ENCODE measurements at places on chromosomes 6 and 20.

DNA sequence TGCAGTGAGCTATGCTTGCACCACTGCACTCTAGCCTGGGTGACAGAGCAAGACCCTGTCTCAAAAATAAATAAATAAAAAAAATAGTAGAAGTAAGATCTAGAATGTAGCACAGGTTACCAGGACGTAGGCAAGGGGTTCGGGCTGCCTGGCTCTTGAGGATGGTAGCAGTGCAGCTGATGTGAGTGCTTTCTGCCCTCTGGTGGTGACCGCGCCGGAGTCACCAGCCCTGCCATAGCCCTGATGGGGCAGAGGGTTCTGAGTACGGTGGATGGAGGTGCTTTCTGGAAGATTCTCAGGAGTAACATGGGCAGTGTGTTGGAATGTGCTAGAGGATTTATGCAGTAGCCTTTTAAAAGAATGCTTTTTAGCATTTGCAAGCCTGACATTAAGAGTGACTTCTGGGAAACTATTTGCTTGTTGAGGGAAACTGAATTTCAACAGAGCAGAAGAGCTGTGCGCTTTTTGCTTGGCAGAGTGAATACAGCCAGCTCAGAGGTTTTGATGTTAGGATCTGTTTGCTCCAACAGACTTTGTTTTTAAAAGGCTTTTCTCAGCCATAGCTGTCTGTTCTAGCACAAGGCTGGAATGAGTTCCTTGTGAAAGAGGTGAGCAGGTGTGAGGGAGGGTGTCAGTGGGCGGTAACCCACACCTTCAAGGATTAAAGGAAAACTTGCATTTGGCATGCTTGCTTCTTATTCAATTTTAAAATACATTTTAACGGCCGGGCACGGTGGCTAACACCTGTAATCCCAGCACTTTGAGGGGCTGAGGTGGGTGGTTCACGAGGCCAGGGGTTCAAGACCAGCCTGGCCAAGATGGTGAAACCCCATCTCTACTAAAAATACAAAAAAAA, 65.9 kb downstream of the PTPN1 start:
- peak; percentile 10 for DNase-seq

- DNase-seq, result no peak
Measured at GRCh38 chr6:63941747-63942470, 306.3 kb downstream of the PHF3 start.

DNA sequence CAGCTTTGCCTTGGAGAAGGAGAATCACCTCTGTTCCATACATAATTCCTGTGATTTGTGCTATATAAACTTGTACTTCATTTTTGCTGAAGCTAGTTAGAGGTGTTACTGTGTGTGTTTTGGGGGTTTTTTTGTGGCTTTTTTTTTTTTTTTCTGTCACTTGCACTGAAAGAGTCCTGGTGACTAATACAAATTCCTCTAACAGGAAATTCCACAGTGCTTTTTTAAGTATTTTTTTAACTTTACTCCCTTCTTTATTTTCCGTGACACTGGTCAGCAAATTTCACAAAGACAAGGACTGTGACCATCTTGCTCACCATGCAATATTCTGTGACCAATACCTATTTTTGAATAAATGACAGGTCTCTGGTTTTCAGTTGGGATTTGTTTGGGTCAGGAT, 110.5 kb downstream of the ISM1 start:
- no peak for DNase-seq

DNA sequence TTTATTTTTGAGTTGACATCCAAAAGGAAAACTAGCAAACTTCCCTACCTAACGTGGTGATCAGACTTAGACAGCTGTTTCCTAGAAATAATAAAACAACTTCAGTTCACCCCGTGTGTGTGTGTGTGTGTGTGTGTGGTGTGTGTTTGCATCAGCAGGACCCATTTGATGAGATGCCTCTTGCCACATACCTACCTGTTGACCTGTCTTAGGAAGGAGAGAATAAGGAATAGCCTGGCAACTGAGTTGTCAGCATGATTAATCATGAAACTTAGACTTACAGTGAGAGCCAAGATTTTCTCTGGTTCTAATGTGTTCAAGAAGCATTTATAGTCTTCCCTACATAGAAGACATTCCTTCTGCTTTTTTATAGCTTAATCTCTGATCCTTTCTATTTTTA, 16.1 kb upstream of the PBOV1 start:
- no peak for DNase-seq

DNA sequence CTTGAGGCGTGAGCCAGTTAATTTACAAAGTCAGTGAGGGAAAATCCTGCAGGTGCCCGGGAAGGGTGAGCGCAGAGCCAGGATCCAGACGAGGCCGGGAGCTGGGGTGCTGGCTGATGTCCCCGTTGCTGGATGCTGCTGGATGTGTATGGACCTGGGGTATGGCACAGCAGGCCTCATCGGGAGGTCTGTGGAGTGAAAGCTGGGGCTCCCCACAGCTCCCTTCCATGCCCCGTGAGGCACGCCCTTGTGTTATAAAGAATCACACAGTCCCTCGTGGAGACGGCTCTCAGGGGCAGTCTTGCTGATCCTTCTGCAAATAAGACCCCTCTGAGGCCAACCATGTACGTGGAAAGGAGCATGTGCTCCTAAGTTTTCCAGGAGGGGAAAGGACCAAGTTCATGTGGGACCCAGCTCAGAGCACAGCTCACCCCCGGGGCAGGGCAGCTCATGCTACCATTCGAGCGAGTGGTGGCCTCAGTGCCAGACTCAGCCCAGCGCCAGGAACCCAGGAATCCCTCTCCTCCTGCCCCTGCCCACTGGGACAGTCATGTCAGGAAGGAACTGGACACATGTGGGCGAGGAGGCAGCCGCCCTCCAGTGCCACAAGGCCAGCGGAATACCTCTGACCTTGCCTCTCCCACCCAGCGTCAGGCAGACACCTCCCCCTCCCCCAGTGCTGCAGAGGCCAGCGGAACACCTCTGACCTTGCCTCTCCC, 97.5 kb downstream of the CDH4 start:
- DNase-seq, result no peak

DNA sequence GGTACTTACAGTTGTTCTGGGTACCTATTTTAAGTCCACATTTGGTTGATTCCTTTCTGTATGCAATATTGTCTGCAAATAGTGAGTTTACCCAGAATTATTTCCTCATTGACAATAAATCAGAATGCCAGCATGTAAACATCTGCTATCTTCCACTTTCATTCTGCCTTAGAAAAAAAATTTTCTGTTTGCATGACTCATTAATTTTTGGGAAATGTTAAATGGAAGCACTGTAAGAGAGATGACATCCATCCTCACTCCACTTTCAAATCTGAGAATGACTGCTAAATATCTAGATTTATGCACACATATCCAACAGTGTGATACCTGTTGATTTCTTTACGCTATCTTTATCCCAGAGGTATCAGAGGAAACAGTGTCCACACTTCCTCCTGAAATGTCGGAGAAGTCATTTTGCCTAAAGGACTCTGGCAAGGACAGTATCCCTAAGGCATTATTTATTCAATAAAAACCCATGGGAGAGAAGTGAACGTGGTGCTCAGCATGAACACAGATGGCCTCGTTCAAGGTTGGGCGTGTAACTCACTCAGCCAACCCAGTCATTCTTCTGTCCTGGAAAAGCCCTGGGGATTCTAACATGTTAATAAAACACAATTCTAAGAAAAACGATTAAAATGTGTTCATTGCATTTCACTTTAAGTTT, 780.9 kb downstream of the QKI start:
- peak; percentile 8 for DNase-seq

- peak; percentile 20 for DNase-seq
Measured at GRCh38 chr6:110055387-110055735, 77.2 kb downstream of the GPR6 start.

GRCh38 chr6:43221046-43221972, 8.0 kb downstream of the DNPH1 start:
- peak; percentile 18 for DNase-seq

DNA sequence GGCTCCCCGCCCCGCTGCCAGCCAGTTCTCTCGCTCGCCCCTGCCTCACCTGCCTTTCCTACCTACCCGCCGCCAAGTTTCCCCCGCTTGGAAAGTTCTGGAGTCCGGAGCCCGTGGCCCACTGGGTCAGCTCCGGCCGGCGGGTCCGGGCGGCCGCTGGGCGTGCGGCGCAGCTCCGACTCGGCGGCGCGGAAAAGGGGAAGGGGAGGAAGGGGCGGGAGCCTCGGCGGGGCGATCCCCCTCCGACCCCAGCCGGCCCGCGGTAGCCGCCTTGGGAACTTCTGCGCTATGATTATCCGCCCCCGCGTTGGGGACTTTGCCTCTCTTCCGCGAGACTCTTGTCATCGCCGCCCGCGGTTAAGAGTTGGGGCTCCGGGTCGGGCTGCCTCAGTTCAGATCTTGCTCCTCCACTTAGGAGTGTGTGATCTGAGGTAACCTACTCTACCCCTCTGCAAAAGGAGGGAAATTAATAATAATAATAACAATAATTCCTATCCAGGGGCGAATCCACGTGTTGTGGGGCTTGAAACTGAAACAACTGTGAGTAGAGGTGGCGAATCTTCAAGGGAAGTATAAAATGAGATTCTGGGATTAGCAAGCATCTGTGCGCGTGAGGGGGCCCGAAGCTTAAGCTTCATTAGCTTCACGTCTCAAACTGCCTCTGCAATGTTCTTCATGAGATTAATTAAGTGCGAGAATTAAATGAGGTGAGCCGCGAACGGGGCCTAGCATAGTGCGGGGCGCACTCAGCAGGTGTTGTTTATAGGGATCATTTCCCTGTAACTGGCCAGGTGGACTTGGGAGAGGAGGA, 30.8 kb downstream of the SF3B5 start:
- DNase-seq, result no peak

DNA sequence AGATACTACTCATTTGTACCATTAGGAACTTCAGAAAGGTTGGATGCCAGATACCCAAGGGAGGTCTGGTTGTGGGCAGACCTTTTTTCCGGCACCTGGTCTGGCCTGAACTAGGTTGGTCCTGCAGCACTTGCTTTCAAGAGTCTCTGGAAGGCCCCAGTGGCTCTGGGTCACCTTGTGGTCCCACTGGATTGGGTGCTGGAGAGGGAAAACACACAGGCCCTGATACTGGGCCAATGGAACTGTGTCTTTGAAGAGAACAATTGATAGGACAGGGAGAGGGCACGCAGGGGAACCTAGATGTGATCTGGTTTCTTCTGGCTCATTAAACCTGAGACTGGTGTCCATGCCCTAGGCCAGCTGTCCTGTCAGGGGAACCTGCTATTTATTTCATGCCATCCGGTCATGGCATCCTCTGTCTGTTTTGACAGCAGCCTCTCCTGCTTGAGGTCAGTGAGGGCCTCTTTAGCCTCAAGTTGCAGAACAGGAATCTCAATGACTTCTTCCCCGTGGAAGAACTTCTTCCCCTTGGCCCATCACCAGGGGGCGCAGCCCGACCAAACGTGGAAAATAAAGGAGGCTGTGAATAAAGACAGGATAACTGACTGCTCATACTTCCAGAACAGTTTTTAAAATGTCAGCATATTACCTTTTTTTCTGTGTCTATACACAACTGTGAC, 25.0 kb downstream of the TAF8 start:
- peak; percentile 37 for DNase-seq

- DNase-seq, result no peak
Measured at GRCh38 chr20:58017231-58017969, 211.1 kb downstream of the ANKRD60 start.

- DNase-seq, result no peak
Measured at GRCh38 chr6:149877659-149878058, 13.5 kb upstream of the LRP11 start.

DNA sequence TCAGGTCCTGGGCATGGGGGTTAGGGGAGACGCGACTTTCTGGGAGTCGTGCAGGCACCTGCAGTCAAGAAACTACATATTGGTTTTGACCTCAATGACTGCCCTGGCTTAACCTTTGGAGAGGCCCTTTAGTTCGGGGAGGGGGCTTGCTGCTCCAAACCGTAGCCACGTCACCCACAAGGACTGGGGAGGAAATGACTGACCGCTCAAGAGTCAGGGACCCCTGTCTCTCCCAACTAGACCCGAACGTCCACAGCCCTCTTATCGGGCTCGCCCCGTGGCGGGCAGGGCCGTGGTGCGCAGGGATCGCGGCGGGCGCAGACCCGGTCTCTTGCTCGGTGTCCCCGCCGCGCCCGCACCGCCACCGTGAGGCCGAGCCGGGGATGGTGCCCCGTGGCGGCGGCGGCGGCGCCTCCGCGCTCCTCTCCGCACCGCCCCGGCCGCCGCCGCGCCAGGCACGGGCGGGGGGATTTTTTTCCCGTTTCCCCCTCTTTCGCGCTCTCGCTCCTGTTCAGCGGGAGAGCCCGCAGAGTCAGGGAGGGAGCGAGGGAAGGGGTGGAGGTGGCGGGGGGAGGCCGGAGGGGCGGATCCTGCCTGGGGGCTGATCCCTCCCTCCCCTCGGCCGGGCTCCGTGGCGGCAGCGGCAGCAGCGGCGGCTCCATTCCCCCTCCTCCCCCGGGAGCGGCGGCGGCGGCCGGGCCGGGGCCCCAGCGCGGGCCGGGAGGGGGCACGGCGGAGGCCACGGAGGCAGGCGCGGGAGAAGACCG, at the start of gene BRPF3:
BRPF3 (plus strand) TSS at position 632 of the 767 bp plus-strand sequence. CDS start 3,579 bp downstream, outside the sequence.
- DNase-seq, result peak; percentile 79

DNA sequence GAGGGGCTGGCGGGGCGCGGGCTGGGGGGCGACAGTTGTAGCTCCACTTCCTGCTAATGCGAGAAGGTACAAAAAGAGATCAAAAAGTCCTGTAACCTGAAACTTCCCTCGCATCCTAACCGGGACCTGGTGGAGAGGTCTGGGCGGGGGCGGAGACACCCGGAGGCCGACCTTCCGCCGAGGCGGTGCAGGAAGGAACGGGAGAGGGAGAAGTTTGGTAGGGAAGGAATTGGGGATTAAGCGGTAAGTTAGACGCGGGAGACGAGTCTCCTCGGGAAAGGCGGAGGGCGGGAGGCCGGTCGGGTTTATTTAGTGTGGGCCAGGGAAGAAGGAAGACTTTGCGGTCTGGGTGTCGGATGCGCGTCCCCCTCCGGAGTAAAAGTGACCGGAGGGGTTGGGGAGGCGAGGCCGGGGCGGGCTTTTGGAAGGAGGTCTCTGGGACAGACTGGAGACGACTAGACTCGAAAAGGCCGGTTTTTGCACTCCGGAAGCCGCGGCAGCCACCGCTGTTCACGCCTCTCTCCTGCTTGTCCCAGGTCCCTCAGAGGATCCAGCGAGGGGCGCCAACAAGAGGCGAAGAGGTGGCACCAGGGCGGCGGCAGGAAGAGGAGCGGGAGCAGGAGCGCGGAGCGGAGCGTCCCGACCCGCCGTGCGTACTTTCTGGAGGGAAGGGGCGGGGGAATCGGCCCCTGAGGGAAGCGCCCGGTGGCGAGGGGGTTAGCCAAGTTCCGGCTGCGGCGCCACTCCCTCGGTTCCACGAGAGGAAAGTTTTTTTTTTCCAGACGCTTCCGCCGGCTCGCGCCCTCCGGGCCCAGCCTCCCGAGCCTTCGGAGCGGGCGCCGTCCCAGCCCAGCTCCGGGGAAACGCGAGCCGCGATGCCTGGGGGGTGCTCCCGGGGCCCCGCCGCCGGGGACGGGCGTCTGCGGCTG, 734 bp downstream of the TPBG start:
- DNase-seq, result peak; percentile 29

All from NCI-H2081 (cell line).